Esophagus mucosa (tissue), 1 donor: ENCODE measurements at places on chromosomes 2 and 18.

- peak; percentile 83 for ATAC-seq
Measured at GRCh38 chr2:14634489-14635390, 2.2 kb downstream of the LRATD1 start.

DNA sequence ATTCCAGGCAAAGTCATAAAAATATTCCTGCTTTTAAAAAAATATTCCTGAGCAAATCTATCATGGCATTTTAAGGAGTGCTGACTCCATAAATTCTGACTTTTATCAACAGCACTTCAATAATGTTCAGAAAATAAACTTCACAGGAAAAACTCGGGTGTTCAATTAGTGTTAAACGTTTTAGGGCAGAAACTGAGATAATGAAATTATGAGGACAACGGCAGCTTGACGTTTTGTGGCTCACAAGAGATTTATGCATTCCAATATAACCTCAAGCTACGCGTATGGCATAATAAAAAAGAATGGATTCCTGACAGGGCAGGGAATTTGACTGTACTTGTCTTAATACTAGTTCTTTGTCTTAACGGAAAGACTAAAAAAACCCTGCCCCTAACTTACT is 133.2 kb downstream of the ICOS start:
- no peak for ATAC-seq

GRCh38 chr2:8144785-8145184 is 537.1 kb upstream of the ID2 start:
- ATAC-seq: no peak

GRCh38 chr18:3664563-3665178 is 214.7 kb downstream of the TGIF1 start:
- no peak for ATAC-seq

DNA sequence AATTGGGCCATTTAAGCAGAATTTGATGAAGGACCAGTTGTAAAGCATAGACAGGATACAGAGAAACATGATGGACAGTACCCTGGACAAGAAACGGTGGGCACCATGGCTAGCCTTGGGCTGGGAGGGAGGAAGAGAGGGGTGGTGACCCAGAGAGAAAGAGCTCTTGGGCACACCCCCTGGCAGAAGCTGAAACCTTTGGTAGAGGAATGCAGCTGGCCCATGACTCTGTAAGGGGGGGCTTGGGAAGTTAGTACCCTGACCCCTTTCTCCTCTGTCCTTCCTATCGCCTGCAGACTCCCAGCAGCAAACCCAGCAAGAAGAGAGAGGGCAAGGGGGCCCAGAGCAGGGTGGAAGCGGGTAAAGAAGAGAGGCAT is 32.6 kb downstream of the MRPL44 start:
- ATAC-seq: no peak

- no peak for ATAC-seq
Measured at GRCh38 chr2:216490061-216490460, 8.6 kb upstream of the RPL37A start.

GRCh38 chr2:95053543-95053942 is 28.0 kb downstream of the MAL start:
- ATAC-seq: no peak

DNA sequence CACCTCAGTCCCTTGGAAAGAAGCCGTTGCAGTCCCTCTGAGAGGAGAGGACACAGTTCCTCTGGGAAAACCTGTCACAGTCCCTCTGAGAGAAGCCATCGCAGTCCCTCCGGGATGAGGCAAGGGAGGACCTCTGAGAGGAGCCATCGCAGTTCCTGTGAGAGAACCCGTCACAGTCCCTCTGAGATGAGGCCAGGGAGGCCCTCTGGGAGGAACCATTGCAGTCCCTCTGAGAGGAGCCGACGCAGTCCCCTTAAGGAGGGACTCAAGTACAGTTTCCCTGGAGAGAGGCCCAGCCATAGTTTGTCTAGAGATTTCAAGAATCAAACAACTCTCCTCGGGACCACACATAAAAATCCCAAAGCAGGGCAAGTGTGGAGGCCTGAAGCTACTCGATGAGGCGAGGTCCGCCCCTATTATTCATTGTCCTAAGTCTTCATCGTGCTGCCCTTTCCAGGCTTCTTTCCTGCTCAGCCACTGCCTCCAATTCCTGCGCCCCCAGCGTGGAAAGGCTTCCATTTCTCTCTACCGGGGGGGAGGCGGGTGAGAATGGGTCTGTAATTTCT is 630 bp upstream of the ZNF512 start:
- no peak for ATAC-seq

GRCh38 chr2:211652327-211652726 is 886.3 kb downstream of the ERBB4 start:
- no peak for ATAC-seq

- ATAC-seq: no peak
Measured at GRCh38 chr2:141570474-141571131, 560.2 kb downstream of the LRP1B start.

- ATAC-seq: no peak
Measured at GRCh38 chr18:11791131-11791530, 60.1 kb upstream of the CHMP1B start.

- no peak for ATAC-seq
Measured at GRCh38 chr2:147389218-147389617, 455.6 kb upstream of the ACVR2A start.

GRCh38 chr2:23508066-23508390 is 123.0 kb downstream of the KLHL29 start:
- no peak for ATAC-seq

DNA sequence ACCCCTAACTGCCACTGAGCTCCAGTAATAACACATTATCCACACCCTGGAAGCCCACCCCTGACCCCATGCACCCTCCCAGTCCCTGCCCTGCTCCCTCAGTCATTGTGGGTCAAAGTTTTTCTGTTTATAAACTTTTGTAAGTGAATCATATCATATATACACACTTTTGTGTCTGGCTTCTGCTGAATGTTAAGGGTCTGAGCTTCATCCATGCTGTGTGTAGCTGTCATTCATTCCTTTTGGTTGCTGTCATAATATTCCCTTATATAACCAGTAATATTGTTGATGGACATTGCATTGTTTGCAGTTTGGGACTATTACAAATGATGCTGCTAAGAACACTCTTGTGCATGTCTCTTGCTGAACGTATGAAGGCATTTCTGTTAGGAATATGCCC is 14.5 kb downstream of the CNNM4 start:
- no peak for ATAC-seq

GRCh38 chr18:23828426-23828825 is 139.2 kb downstream of the LAMA3 start:
- ATAC-seq: peak; percentile 70

DNA sequence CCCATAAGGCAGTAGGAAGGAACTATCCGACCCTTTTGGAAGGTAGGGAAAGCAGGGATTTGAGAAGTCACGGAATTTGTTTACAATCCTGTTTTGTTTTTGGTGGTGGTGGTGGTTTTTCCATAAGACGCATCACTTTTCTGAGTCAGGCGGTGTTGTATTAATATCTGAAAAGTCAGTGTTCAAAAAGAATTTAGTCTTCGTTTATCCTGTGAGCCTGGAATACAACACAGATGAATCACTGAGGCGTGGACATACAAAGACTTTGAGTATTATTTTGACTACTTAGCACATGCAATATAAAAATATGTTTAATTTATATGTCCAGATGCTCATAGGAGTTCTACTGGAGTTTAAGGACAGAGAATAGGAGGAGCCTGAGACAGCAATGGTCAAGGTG is 785 bp downstream of the ZNF892 start:
- peak; percentile 17 for ATAC-seq
